D721Med (cell line): ENCODE measurements at places on chromosomes 2 and 18.

DNA sequence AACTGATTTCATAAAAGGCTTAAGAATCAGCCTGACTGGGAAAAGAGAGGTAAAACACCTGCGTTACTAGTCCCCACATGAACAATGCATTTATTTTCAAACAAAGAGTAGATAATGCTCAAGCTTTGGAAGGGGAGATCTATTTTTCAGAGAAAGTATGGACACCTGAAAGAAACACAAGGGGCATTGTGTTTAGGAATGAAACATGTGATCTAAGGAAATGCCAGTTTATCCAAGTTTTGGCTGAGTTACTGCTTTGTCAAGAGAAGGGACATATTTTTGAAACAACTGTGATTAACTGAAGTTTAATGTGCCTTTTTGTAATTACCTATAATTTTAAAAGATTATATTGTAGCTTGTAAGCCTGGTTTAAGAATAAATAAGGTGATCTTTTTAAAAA, 49.3 kb upstream of the RBBP8 start:
- DNase-seq: no peak

DNA sequence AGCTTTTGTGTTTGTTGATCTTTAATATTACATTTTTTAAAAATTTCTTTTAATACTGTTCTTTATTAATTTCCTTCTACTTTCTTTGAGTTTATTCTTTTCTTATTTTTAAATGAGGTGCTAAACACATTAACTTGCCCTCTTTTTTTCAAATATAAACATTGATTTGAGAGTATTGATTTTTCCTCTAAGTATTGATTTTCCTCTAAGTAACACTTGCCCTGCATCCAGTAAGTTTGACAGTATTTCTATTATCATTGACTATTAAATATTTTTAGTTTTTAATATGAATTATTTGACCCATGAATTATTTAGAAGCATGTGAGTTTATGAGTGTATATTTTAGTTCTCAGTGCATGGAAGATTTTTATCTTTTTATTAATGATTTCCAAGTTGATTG, 337.0 kb upstream of the RAB12 start:
- DNase-seq: no peak

DNA sequence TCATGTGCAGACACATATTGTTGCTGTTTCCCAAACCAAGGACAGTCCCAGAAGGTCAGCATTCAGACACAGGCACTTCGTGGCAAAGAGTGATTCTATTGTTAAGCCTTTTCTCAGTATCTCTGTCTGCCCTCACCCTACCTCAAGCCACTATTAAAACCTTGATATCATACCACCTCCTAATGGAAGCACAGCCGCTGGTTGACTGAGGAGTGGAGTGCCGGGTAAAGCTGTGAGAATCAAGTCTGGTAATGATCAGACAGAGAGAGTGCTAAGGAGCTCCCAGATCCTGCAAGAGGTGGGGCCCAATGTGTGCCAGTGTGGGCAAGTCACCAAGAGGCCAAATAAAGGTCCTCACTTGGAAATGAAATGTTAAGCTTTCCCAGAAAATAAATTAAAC, 819.5 kb downstream of the BCL11A start:
- no peak for DNase-seq

DNA sequence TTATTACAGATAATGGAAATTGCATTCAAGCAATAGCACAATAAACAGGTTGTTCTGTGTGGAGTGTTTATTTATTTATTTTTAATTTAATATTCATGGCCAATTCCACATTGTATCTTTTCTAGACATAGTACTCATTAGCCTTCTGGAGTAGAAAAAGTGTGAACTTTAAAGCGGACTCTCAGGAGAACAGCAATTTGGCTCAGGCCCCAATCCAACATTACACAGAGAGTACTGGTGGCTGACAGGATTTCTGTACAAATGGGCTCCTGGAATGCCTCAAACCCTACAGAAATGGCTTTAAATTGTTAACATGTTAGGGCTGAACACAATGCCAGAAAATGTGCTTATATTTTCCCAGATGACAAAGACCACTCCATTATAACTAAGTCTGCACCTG, 533.9 kb upstream of the NXPH2 start:
- DNase-seq: no peak

GRCh38 chr2:205882806-205883425, 200.6 kb downstream of the NRP2 start:
- no peak for DNase-seq

GRCh38 chr18:7789856-7790552, 222.9 kb downstream of the PTPRM start:
- peak; percentile 28 for DNase-seq

DNA sequence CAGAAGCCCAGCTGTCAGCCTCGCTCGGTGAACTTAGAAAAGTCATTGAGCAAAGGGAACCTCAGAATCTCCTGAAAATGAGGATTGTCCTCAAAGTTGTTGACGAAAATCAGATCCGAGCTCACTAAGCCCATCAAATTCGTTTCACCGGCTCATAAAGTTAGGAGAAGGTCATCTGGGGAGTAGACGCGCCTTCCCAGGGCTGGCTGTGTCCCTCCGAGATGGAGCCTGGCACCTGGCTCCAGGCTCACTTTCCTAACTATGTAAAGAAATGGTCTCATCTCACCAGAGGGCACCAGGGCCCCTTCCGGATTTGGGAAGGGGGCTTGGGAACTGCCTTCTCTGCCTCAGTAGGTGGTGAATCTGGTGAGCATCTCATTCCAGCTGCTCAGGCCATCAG, 145.5 kb downstream of the PXDN start:
- no peak for DNase-seq

- DNase-seq: no peak
Measured at GRCh38 chr18:54750350-54750749, 77.9 kb upstream of the RAB27B start.

GRCh38 chr2:207223051-207223450, 57.3 kb upstream of the KLF7 start:
- no peak for DNase-seq

DNA sequence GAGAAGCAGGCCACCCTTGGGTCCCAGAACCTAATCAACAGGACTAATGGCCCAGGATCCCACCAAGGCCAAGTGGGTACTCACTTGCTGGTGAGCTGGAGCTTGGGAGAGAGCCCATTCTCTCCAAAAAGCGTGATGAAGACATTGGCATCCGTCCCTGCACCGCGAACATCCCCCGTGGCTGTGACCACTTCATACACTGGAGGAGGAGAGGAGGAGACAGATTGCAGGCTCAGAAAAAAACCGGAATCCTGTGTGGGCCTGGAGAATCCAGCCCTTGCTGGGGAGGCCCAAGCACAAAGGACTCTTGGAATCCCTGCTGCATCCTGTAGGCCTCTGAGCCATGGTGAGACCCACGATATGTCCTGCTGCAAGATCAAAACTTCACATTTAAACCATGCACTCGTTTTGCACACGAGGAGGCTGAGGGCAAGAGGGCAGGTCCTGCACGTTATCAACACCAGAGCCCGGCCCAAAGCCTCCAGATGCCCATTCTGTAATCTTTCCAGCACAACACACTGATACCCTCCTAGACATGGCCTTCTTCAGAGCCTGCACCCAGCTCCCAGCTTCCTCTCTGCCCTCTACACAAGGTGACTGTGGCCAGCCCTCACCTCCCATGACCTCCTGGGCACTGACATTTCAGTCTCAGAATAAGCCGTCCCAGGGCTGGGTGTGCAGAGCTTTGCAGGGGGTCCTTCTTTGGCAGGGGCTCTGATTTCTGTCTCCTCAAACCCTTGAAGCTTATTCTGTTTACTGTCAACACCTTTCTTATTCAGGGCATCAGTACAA, 7.8 kb downstream of the LOXHD1 start:
- DNase-seq: no peak

- DNase-seq: no peak
Measured at GRCh38 chr2:58701688-58702301, 460.7 kb upstream of the FANCL start.

DNA sequence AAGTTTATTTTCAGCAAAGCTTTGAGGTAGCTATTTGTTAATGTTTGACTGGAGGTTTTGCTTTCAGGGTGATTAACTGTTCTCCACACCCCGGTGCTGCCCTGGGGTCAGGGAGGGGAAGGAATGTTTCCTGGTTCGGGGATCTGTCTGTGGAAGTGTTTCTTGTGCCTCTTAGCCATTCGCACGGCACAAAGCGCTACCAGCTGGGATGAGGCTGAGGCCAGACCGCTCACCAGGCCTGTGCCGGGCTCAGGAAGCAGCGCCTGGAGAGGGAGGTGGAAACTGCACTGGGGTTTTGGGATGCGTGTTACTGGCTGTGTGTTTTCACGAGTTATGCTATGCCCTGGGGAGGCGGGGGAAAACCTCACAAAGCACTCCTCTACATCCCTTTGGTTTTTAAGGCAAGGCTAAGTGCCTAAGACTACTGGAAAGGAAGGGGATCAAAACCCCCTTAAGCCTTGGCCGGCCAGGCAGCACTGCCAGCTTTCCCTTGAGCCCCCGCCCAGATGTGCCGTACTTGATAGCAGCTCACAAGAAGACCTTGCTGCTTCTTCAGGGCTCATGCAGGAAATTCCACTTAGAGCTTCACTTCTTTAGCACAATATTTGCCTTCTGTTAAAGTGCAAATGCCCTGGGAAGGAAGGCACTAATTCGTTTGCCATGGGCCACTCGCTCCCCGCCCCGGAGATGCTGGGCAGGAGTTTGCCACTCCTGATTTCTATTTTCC, 65.7 kb upstream of the CNGA3 start:
- DNase-seq: no peak

- DNase-seq: no peak
Measured at GRCh38 chr2:107681936-107682335, 144.8 kb upstream of the RGPD4 start.

DNA sequence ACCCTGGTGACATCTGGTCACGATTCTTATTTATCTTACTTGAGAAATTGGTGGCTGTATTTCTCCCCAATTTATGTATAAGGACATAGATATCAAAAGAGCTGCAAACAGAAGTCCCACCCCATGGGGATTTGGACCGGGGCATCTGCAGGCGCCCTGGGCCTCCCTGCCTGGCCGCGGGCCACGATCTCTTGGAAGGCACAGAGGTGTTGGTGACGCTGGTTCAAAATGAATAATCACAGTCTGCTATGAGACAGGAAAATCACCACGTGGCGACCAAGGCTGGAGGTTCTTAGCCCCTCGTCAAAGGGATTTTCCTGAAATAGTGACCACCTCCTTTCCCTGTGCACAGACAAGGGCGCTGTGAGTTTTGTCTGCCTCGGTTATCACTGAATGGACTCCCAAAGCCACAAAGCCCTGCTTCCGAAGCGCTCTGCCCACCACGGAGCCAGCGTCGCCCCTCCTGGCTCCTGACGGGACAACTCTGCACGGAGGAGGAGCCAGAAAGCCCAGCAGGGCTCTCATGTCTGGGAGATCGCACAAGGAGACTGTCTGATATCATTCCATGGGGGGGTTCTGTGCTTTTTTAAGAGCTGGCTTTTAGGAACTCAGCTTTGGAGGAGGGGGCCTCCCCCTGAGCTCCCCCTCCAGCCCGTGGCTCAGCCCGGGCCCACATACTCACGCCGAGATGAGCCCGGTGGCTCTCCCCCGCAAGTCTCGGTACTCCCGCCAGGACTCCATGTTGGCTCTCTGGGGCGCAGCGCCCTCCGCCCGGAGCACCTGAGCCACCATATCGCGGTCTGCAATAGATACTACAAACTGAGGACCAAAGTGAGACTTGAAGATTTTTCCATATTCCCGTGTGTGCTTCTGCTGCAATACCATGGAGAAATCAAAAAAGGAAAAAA, 14.6 kb downstream of the CYP27C1 start:
- no peak for DNase-seq

DNA sequence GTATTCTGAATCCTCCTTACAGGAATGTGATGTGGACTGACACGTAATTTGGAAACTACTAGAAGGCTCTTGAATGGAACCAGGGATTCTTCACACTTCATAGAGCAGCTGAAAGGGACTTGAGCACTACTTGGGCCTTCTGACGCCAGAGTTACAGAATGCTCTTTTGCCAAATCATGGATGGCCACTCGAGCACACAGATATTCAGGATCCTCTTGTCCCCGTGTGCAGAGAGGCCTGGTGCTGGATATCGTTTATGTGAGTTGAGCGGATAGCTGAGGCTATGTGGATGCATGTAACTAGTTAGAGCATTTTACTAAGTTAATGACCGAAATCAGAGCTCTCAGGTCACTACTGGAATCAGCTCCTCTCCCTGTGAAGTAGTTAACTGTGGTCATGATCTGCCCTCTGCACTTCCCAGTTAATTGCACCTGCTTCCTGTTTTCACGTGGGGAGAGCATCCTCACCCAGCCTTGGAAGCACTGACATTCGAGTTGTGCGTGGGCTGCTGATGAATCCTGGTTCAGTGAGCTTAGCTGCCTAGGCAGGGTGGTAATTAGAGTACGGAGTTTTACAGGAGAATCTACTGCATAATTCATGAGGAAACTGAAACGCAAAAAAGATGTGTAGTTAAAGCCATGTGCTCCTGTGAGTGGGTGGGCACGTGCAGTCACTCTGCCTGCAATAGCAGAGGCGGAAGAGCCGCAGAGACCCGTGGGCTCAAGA, 5.2 kb upstream of the TPO start:
- DNase-seq: no peak

GRCh38 chr2:55232863-55233657, 572 bp downstream of the RPS27A start:
- no peak for DNase-seq

GRCh38 chr18:51623653-51624052, 426.2 kb upstream of the MEX3C start:
- no peak for DNase-seq

DNA sequence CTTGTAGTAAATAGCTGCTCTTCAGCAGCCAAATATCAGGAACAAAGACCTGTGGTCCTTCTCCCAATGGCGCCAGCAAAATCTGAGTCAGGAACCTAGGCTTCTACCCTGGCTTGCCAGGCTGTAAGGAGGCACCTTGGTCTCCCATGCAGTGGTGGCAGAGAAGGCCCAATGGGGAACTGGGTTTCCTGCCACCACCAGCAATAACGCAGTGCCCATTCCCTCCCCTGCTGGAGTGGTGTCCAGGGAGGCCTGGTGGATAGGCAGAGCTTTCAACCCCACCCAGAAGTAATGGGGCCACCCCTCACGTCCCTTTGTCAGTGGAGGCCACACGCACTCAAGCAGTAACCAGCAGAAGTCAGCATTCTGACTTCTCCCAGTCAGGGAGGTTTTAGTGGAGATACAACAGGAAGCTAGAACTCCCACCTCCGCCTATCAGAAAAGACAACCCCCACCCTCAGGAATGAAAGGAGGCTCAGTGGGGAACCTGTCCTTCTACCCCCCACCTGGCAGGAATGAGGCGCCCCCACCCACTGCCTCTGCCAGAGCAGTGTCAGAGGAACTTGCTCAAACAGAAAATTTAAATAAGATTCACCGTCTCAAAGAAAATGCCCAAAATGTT, 132.4 kb downstream of the COPS8 start:
- DNase-seq: no peak

GRCh38 chr2:121527009-121527682, 3.5 kb upstream of the RNU4ATAC start:
- DNase-seq: no peak

GRCh38 chr2:224360801-224361251, 41.1 kb downstream of the FAM124B start:
- DNase-seq: no peak

DNA sequence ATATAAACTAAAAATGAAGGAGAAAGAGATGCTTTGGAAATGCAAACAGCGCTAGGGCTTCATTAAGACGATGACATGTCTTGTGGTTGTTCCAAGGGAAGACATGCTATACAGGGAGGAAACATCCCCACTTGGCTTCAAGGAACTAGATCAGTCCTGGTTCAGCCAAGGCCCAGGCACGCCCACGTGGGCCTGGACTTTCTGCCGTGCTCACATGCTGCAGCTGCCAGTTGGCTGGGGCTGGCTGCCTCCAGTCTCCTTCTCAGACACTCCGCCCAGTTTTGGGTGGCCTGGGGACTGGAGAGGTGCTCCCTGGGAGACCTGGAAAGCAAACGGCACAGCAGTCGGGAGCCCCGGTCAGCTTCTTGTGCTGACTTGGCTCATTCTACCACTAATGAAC, 109.6 kb downstream of the GLI2 start:
- no peak for DNase-seq

GRCh38 chr18:79681484-79682387, 2.1 kb downstream of the CTDP1 start:
- no peak for DNase-seq
